ENCODE measurements at places on chromosomes 1 and 21.

GRCh38 chr1:225406976-225407725 is 20.7 kb downstream of the LBR start:
- no peak for DNase-seq

DNA sequence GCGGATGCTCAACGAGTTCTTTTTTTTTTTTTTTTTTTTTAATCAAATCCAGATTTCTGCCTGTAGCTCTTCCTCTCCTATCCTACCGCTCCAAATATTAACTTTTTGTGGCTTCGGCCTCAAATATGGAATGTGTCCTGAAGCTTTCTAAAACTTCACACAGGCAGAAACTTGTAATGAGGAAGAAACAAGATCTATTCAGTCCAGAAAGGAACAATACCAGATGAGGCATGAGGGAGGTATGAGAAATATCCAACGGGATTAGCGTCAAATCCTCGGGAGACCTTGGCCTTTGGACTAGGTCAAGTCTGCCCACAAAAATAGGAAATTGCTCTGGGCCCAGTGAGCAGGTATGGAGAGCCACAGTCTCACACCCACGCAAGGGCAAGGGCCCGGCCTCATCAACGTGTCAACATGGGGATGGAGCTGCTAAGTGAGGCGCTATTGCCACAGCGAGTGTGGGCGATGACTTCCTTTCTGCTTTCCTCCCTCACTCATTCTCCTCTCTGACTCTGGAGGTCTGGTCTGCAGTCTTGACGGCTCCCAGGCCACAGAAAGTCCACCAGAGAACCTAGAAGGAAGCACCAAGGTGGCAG is 66.6 kb downstream of the BCAR3 start:
- DNase-seq = peak; percentile 78

- DNase-seq = peak; percentile 21
These were observed 462.3 kb downstream of the OMA1 start for GRCh38 chr1:58084266-58084665.

GRCh38 chr1:90357995-90358394 is 359.1 kb downstream of the BARHL2 start:
- DNase-seq = peak; percentile 41

- DNase-seq = peak; percentile 68
These were observed at the start of gene SLC6A17 for GRCh38 chr1:110150330-110151174. Gene SLC6A17 (plus strand): TSS chr1:110150494. CDS start chr1:110166930, 16,436 bp downstream.

DNA sequence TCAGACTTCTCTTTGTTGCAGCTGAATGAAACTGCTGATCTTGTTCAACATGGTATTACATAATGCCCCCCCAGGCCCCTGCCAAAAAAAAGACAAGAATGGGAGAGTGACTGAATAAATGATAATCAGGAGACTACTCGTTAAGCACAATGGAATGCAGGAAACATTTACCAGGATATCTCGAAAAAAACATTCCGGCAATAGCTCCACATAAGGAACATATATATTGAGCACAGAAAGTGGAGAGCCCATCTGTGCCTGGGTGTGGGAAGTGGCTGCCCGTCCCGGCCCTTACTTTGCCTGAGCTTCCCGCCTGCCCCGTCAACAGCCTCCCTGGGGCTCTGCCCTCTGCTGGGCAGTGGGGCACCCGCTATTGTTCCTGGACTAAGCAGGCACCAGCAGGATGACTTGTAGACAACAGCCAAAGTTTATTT is 13.3 kb downstream of the TRIM11 start:
- no peak for DNase-seq

- no peak for DNase-seq
These were observed 2.5 kb upstream of the HLCS start for GRCh38 chr21:36968976-36969375.

GRCh38 chr1:155504207-155504606 is 58.4 kb downstream of the ASH1L start:
- peak; percentile 16 for DNase-seq

- peak; percentile 14 for DNase-seq
These were observed 2.0 kb upstream of the COL9A2 start for GRCh38 chr1:40318970-40319621.

DNA sequence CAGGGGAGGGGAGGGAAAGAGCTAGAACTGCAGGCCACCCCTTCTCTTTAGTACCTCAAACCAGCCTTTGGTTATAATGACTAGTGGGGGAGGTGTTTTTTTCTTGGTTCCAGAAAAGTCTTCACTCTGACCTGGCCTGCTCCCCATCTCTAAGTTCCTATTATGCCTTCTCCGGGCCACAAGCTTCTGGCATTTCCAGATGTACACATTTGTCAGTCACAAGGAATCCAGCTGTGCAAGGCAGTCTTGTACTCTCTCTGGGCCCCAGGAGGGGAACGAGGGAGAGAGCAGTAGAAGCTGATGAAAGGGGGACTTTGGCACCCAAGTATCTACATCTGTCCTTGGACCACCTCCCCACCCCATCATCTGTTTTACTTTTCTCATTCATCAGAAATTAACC is 2.7 kb upstream of the FALEC start:
- no peak for DNase-seq

DNA sequence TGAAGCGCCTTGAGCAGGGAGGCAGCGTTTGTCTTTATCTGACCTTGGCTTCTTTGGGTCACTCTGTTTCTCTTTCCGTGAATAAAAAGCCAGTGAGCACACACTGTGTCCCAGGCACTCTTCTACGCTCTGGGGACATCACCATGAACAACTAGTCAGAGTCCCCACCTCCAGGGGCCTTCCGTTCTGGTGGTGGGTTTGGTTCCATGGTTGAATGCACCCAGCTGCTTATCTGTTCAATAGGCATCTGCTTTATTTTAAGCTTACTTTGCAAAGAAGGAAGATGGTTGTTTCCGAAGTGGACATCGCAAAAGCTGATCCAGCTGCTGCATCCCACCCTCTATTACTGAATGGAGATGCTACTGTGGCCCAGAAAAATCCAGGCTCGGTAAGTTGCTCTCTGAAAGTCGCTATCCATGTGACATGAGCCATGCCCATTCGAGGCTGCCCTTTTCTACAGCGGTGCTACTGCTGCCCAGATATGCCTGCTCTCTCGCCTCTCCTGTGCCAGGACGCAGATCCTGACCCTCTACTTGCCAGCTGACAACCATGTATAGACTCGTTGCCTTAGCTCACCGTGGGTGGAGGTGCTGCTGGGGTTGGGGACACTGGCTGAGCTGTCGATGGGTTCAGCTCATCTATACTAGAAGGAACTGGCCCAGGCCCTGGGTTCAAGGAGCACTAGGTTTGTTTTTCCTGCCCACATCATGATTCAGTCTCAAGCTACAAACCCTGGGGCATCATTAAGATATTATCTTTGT is 5.9 kb downstream of the MX1 start:
- no peak for DNase-seq

DNA sequence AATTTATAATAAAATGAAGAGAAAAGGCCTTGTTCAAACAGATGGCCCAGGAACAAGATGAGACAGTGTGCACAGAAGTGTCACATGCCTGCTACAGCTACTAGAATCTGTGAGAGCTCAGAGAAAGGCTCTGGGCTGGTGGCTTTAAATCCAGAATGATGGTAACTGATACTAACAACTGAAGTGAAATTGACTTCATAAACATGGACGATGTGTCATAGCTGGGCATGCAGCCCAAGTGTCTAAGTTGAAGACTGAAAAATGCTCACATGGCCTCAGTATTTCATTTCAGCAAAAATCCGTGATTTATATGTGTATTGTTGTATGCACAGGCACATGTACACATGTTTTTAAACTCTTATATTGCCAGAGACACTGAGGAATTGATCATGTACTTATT is 208.3 kb upstream of the RUNX1 start:
- DNase-seq = peak; percentile 95

Data from mammary epithelial cell (primary cell).